ENCODE measurements at places on chromosomes 16 and 17. TPM values are rescaled to one million over a fixed set of nuclear protein-coding genes. Genes with fewer than 3 reads are reported as not detected.

Gene SLC13A5
- total RNA-seq: not detected

Gene SLX4
- total RNA-seq: 6.1 TPM

Gene TBC1D3L
- total RNA-seq: 4.0 TPM

Gene PLEKHH3
- 20.5 TPM for total RNA-seq

Gene SIRT7
- 27.7 TPM for total RNA-seq

Gene CDC6
- 13.8 TPM for total RNA-seq

Gene TP53TG3C
- not detected for total RNA-seq

Gene TLCD2
- 2.6 TPM for total RNA-seq

Gene TXNDC17
- 273 TPM for total RNA-seq

Gene PNMT
- 0.29 TPM for total RNA-seq

Gene KRT37
- not detected for total RNA-seq

Gene UMOD
- total RNA-seq: not detected

Gene KDM6B
- 0.86 TPM for total RNA-seq

Gene ZNF469
- 1.8 TPM for total RNA-seq

Gene KRTAP9-2
- total RNA-seq: not detected

Gene MAPT
- under 0.01 TPM for total RNA-seq

Gene STXBP4
- total RNA-seq: 5.5 TPM

Gene SCARF1
- 0.89 TPM for total RNA-seq

Gene RAB26
- total RNA-seq: 1.4 TPM
